ENCODE measurements at places on chromosomes 7 and 10.

GRCh38 chr10:127168261-127168660, 28.1 kb downstream of the INSYN2A start:
- H3K36me3 ChIP-seq = no peaks in the 10 kb centered on the region
- no peak overlapping the region for H3K4me3 ChIP-seq
- DNase-seq = no peak
- no peaks in the 10 kb centered on the region for H3K27me3 ChIP-seq

GRCh38 chr10:51698473-51699063, 827 bp downstream of the CSTF2T start:
- peak overlapping the region; percentile 94 for H3K4me3 ChIP-seq
- H3K27ac ChIP-seq = peak overlapping the region; percentile 99
- no peak for DNase-seq
- H3K36me3 ChIP-seq = peaks cover 37% of the 10 kb centered on the region

DNA sequence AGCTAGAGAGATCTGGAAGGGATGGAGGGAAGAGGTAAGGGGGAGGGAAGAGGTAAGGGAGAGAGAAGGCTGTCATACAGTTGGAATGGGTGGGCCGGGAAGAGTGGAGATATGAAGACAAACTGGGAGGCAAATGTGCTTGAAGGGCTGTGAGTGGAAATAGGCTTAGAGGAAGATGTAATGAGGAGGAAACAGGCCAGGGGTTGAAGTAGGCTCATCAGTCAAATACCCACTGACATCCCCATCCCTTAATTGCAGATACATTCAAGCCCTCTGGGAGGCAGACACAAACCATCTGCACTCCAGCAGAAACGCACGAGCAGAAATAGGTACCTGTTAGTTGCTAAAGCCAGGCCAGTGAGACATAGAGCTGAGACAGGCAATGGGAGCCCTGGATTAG, 2.1 kb downstream of the SYNPO2L start:
- H3K36me3 ChIP-seq = no peaks in the 10 kb centered on the region
- peaks cover 16% of the 10 kb centered on the region for H3K4me1 ChIP-seq
- no peaks in the 10 kb centered on the region for H3K27me3 ChIP-seq
- H3K4me3 ChIP-seq = no peak overlapping the region
- H3K27ac ChIP-seq = no peak overlapping the region

- H3K4me1 ChIP-seq = peaks cover 16% of the 10 kb centered on the region
- H3K36me3 ChIP-seq = no peaks in the 10 kb centered on the region
- H3K4me3 ChIP-seq = peak overlapping the region; percentile 78
- peak; percentile 29 for DNase-seq
Observed at GRCh38 chr7:36153571-36154097, 580 bp downstream of the EEPD1 start.

DNA sequence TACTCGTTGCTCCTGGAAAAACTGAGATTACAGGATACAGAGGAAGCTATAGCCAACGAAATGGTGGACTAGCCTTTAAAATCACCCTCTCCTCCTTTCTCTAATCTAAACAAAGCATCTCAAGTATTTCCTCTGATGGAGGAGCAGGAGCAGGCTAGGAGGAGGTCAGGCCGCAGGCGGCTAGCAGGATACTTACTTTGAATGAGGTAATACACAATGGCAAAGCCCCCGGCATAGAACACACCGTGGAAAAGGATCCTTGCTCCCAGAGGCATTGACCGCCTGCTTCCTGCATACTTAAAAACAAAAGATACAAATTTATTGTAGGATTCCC, 64.4 kb downstream of the STK17A start:
- peak overlapping the region; percentile 98 for H3K27ac ChIP-seq
- peaks cover 47% of the 10 kb centered on the region for H3K36me3 ChIP-seq
- peak overlapping the region; percentile 74 for H3K4me3 ChIP-seq
- DNase-seq = no peak
- no peaks in the 10 kb centered on the region for H3K27me3 ChIP-seq
- peaks cover 99% of the 10 kb centered on the region for H3K4me1 ChIP-seq

DNA sequence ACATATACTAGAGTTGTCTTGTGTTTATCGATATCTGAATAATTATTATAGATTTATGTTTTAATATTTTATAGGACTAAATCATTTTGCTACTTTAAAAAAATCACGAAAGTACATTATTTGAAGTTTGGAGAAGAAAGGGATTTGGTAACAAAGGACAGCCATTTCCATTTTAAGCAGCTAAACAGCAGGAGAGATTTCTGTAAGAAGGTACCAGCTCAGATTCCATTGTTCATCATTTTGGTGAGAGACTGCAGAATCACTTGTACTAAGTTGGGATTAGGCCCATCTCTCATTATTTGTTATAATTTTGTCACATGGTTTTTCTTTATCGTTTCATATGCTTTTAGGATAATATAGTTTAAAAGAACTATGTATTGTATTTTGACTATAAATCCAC, 46.7 kb downstream of the PALS2 start:
- no peak overlapping the region for H3K27ac ChIP-seq
- H3K27me3 ChIP-seq = no peaks in the 10 kb centered on the region
- H3K4me3 ChIP-seq = no peak overlapping the region
- H3K4me1 ChIP-seq = peaks cover 20% of the 10 kb centered on the region

- H3K4me3 ChIP-seq = no peak overlapping the region
- H3K27ac ChIP-seq = no peak overlapping the region
- H3K36me3 ChIP-seq = no peaks in the 10 kb centered on the region
- H3K27me3 ChIP-seq = peaks cover 3% of the 10 kb centered on the region
- H3K4me1 ChIP-seq = peaks cover 3% of the 10 kb centered on the region
Observed at GRCh38 chr7:86925221-86925620, 134.2 kb downstream of the ELAPOR2 start.

DNA sequence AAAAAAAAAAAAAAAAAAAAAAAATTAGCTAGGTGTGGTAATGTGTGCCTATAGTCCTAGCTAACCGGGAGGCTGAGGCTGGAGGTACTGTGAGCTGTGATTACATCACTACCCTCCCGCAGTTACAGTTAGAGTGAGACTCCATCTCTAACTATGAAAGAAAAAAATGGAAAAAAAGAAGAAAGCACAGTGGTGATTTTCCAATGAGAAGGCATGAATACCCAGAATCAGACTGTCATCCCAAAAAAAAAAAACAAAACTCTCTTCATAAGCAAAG, 269.9 kb upstream of the MKLN1 start:
- H3K4me1 ChIP-seq = peaks cover 64% of the 10 kb centered on the region
- H3K4me3 ChIP-seq = peak overlapping the region; percentile 58
- H3K27ac ChIP-seq = peak overlapping the region; percentile 92
- H3K36me3 ChIP-seq = peaks cover 26% of the 10 kb centered on the region
- DNase-seq = no peak
- no peaks in the 10 kb centered on the region for H3K27me3 ChIP-seq

- H3K36me3 ChIP-seq = no peaks in the 10 kb centered on the region
- no peak overlapping the region for H3K27ac ChIP-seq
Observed at GRCh38 chr7:141477865-141478264, 73.3 kb upstream of the AGK start.

- peaks cover 7% of the 10 kb centered on the region for H3K27me3 ChIP-seq
- H3K36me3 ChIP-seq = no peaks in the 10 kb centered on the region
- no peak overlapping the region for H3K4me3 ChIP-seq
- H3K27ac ChIP-seq = no peak overlapping the region
Observed at GRCh38 chr10:11444531-11445228, 166.8 kb downstream of the USP6NL start.

GRCh38 chr7:153943861-153944260, 108.3 kb upstream of the DPP6 start:
- H3K36me3 ChIP-seq = no peaks in the 10 kb centered on the region
- H3K27ac ChIP-seq = no peak overlapping the region
- no peak overlapping the region for H3K4me3 ChIP-seq
- no peak for DNase-seq
- H3K27me3 ChIP-seq = peaks cover 4% of the 10 kb centered on the region

- no peaks in the 10 kb centered on the region for H3K36me3 ChIP-seq
- H3K4me1 ChIP-seq = no peaks in the 10 kb centered on the region
- no peak for DNase-seq
Observed at GRCh38 chr7:31062746-31063435, 10.8 kb downstream of the ADCYAP1R1 start.

DNA sequence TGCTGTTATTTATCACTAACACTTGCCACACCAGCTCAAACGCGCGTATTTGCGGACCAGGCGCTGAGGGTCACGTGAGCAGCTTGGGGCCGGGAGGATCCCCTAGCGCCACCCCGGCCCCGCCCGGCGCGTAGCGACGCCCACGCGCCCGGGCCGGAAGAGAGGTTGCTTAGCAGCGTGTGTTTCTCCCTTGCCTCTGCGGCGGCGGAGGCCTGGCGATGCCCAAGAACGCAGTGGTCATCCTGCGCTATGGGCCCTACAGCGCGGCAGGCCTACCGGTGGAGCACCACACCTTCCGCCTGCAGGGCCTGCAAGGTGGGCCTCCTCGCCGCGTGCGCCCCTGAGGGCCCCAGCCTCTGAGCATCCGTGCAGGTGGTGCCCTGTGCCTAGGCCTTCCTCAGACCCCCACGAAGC, at the start of gene C10orf53:
C10orf53 (plus strand) TSS at position 172 of the 414 bp plus-strand sequence; CDS start at position 219, 47 bp downstream.
- peaks cover 38% of the 10 kb centered on the region for H3K27me3 ChIP-seq
- H3K27ac ChIP-seq = no peak within 1 kb of the TSS
- peaks cover 4% of the 10 kb centered on the region for H3K4me1 ChIP-seq
- peak; percentile 23 for DNase-seq

DNA sequence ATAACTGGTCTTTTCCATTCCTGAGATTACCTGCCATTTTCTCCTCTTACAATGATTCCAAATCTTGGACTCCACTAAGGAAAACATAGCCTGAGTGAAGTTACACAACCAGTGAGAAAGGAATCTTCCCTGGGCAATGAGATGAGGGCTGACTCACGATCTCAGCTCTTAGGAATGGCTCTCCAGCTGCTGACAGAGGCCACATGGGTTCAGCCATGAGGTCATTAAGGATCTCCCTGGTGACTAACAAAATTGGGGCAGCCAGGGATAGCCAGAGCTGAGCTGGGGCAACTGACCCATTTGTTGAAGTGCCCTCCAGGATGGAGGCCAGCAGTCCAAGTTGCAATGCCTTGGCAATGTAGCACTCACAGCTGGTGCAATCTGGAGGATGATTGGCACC, 78.7 kb upstream of the MKLN1 start:
- H3K27ac ChIP-seq = no peak overlapping the region
- no peaks in the 10 kb centered on the region for H3K27me3 ChIP-seq
- no peaks in the 10 kb centered on the region for H3K36me3 ChIP-seq
- H3K4me1 ChIP-seq = peaks cover under 1% of the 10 kb centered on the region
- no peak for DNase-seq

DNA sequence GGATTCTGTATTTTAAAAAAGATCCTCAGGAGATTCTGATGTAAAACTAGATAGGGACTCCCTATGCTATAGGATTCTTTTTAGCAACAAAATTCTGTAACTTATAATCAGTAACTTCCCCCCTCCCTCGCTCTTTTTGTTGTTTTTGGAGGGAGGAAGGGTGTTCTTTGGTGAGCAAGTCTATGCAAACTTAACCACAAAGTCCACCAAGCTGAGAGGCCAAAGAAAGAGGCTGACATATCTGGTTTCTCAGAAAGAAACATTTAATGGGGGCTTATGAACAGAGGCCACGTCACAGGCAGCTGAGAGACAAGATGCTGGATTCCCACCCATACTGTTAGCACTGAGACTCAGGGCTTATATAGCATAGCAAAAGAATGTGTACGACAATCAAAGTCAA, 14.3 kb upstream of the ABCB5 start:
- no peaks in the 10 kb centered on the region for H3K36me3 ChIP-seq
- no peak overlapping the region for H3K27ac ChIP-seq
- no peak overlapping the region for H3K4me3 ChIP-seq
- peaks cover 2% of the 10 kb centered on the region for H3K4me1 ChIP-seq

DNA sequence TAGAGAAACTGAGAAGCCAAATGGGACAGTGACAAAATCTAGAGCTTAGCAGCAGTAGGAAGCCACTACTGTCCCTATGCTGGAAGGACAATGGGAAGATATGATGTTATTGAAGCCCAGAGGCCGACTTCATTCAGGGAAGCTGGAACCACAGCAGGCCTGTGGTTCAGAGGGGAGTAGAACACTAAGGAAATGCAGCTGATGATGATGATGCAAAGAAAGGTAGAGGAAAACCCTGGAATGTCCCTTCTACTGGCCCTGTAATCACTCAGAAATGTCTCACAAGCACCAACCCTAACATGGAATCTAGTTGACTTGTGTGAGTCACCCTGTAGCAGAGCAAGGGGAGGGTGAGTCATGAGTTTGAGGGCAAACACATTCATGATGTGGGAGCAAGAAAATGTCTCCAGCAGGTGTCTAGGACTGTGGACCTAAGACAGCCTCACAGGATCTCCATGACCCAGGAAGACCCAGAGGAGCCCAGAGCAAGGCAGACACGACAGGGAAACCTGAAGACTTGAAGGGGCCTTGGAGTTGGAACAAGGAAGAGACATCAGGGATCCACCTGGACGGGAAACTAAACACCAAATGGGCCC, 37.0 kb upstream of the LRRC17 start:
- no peak overlapping the region for H3K27ac ChIP-seq
- peak; percentile 23 for DNase-seq
- H3K4me1 ChIP-seq = peaks cover 36% of the 10 kb centered on the region
- no peaks in the 10 kb centered on the region for H3K36me3 ChIP-seq
- H3K4me3 ChIP-seq = no peak overlapping the region

- no peak for DNase-seq
- peaks cover 6% of the 10 kb centered on the region for H3K27me3 ChIP-seq
- H3K27ac ChIP-seq = no peak overlapping the region
- H3K4me3 ChIP-seq = no peak overlapping the region
Observed at GRCh38 chr7:12431886-12432556, 28.4 kb upstream of the VWDE start.

DNA sequence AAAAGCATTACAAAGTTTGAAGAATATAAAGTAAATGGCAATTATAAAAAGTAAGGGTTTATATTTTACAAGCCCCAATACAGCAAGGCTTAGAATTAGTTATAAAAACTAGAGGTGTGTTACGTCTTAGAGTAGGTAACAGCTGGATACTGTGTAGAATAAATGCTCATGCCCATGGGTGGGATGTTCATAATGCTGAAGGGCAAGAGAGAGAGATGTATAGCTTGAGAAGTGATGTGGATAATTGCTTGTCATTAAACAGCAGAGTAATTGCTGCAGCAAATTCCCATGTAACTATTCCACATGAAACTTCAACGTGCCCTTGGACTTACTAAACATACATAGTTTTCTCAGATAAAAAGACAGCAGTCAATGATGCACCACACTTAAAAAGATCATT, 233.8 kb downstream of the IMMP2L start:
- no peaks in the 10 kb centered on the region for H3K27me3 ChIP-seq
- peaks cover 8% of the 10 kb centered on the region for H3K4me1 ChIP-seq
- DNase-seq = no peak
- peaks cover 11% of the 10 kb centered on the region for H3K36me3 ChIP-seq
- H3K4me3 ChIP-seq = no peak overlapping the region

- H3K27ac ChIP-seq = no peak overlapping the region
- DNase-seq = no peak
- H3K36me3 ChIP-seq = no peaks in the 10 kb centered on the region
- peaks cover 6% of the 10 kb centered on the region for H3K27me3 ChIP-seq
- no peak overlapping the region for H3K4me3 ChIP-seq
Observed at GRCh38 chr7:116399819-116400218, 99.7 kb upstream of the CAV2 start.

Data from activated naive CD8-positive, alpha-beta T cell treated with anti-CD3 and anti-CD28 coated beads, Interleukin-2, amount 50 U/mL, for 24 hours (primary cell).